ENCODE measurements at places on chromosomes 12 and 14. TPM values are rescaled to one million over a fixed set of nuclear protein-coding genes. Genes with fewer than 3 reads are reported as not detected.

Gene LTB4R2
- total RNA-seq = 17.3 TPM

Gene PPP4R3A
- 180 TPM for total RNA-seq

Gene GPR162
- total RNA-seq = 0.63 TPM

Gene AQP6
- total RNA-seq = not detected

Gene SPTSSA
- total RNA-seq = 3.1 TPM
